ENCODE measurements at places on chromosomes 13 and 19.

GRCh38 chr19:56350416-56351045 lies 35.9 kb upstream of the ZSCAN5A start:
- peak; percentile 28 for DNase-seq

- no peak for DNase-seq
Observed at GRCh38 chr19:56217039-56217949, 15.2 kb downstream of the ZSCAN5C start.

GRCh38 chr19:11281356-11282049 lies 14.5 kb upstream of the TSPAN16 start:
- no peak for DNase-seq

DNA sequence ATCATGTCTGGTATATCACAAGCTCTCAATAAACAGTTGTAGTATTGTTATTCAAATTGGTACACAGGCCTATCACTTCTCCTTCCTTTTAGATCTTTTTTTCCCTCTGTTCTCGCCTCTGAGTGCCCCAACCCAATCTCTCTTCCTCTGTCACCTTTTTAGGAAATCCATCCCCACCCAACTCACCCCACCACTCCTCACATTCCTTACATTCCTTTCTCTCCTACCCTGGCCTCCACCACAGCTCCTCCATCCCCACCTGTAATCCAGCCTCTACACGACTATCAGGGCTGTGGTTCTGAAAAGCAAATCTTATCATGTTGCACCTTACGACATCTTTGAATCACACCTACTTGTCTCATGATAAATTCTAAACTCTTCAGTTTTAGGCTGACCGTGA lies 545.4 kb upstream of the GPC6 start:
- DNase-seq, result no peak

DNA sequence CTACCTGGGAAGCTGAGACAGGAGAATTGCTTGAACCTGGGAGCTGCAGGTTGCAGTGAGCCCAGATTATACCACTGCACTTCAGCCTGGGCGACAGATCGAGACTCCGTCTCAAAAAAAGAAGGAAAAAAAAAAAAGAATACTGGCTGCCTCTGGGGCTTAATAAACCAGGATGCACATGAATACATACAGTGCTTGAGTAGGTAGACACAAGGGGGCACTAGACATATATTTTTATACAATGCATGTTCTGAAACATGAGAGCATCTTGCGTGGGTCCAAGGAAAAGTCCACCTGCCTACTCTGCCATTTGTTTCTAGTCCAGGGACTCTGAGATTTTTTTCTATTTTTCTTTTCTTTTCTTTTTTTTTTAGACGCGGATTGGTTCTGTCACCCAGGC lies 31.2 kb downstream of the KEAP1 start:
- DNase-seq, result no peak

GRCh38 chr13:113539176-113539575 lies 45.4 kb upstream of the TFDP1 start:
- no peak for DNase-seq

DNA sequence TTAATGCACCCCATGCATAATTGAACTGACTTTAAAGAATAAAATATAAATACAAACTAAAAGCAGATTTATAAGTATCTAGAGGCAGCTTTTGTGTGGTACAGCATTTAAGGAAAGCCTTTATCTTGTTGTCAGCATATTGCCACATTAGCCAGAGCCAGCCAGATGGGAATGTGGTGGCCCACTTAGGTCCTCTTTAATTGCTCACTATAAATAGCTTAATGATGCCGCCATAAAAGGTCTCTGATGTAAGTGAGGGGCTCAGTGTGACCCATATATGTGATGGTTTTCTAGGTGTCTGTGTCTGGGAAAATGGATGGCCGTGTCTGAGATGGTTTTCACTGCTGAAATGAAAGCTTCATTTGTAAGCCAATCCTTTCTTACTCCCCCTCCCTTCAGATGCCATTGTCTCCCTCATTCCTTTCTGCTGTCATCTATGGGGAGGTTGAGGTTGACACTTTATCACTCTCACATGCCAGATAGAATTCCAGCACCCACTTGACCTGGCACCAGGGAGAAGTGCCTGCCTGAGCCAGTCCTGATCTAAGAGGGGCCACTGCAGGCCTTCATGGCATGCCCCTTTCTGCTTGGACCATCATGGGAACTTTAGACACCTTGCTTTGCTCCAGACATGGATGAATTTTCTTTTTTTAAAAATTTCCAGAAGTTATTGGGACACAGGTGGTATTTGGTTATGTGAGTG lies 135.3 kb downstream of the MTUS2 start:
- no peak for DNase-seq

GRCh38 chr13:34208336-34208735 lies 390.4 kb downstream of the RFC3 start:
- DNase-seq, result no peak

- no peak for DNase-seq
Observed at GRCh38 chr19:41936416-41936850, 8.2 kb upstream of the ERFL start.

DNA sequence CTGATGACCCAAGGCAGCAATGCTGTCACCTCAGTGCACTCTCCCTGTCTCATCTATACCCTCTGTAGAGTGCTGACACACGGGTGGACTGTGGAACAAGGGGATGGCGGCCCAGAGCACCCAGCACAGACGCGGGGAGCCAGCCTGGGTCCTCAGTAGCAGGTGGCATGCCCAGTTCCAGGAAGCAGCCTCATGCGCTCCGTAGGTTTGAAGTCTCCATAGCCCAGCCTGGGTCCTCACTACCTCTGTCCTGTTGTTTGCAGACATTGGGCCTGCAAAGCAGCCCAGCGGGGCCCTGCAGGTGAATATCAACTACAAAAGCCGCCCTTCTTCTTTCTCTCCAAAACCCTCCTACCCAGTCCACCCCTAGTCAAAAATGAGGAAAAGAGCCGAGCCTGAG lies 5.0 kb upstream of the SLC7A9 start:
- DNase-seq, result no peak

- no peak for DNase-seq
Observed at GRCh38 chr13:111480976-111481375, 160.5 kb downstream of the TEX29 start.

DNA sequence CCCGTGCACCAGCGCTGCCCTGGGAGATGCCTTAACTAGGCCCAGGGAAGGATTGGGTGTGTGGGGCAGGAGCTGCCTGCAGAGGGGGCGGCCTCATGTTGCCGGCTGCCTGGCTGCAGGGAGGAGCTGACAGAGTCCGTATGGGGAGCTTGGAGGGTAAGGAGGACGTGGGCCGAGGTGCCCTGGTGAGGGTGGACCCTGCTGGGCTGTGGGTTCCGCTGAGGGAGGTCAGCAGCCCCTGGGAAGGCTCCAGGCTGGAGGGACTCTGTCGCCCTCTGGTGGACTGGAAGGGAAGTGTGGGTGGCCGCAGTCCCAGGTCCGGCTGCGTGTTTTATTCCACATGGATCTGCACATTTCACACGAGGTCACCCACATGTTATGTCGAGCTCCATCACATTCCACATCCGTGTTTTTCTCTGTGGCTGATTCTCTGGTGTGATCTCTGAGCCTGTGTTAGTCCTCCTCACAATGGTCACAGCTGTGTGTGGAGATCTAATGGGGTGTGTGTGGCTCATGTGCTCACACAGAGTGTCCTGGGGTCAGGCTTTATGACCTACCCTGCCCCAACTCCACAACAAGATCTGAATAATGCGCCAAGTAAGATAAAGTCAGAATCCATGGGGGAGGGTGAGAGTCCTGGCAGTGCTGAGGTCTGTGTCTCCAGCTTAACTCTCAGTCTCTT lies 1.8 kb upstream of the CEACAM8 start:
- peak; percentile 10 for DNase-seq

GRCh38 chr13:30373727-30374126 lies 48.6 kb upstream of the UBE2L5 start:
- DNase-seq, result peak; percentile 19

DNA sequence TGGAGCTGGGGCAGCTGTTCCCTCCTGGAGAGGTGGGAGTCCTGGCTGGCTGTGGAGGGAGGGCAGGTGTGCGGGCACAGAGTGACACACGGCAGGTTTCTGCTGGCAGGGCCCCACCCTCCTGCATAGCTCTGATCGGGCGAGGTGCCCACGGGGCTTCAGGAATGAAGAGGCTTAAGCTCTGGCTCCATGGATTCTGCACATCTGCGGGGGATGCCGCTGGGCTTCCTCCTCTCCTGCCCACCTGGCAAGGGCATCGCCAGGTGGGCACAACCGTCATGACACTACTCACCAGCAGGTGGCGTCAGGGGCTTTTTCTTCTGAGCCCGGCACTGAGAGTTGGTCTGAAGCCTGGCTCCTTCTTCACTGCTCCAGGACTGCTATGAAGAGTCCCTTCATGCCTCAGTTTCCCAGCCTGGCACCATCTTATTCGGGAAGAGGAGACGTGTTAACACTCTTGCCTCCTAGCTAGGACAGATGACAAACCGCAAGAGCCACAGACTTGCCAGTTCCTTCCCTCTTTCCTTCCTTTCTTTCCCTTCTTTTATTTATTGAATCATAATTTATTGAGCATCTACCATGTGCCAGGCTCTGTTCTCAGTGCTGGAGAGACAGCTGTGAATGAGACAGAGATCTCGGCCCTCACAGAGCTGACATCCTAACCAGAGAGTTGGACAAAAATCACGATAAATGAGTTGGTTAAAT lies 15.2 kb upstream of the PAK4 start:
- peak; percentile 61 for DNase-seq

DNA sequence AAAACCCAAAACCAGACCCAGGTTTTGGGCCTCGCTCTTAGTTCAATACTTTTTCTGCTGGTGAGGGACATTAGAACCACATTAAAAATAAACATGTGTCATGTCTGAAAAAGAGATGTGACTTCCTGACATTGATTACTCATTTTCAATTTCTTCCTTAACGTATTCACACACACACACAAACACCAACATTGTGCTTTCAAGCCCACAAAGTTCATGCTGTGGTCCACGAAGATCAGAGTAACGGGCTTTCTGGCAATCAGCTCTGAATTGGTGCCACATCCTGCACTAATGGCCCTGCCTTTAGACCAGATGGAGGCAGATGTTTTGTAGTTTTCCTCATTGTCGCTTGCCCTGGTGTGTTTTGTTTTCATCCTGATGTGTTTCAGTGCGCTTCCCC lies 47.9 kb upstream of the POMP start:
- DNase-seq, result no peak

- DNase-seq, result no peak
Observed at GRCh38 chr13:38735665-38736440, 49.0 kb downstream of the FREM2 start.

GRCh38 chr13:94706843-94707399 lies 5.4 kb downstream of the SOX21 start:
- DNase-seq, result no peak

GRCh38 chr19:46461537-46461936 lies 9.8 kb downstream of the PNMA8A start:
- DNase-seq, result no peak

GRCh38 chr19:2491130-2491801 lies 15.3 kb downstream of the GADD45B start:
- no peak for DNase-seq

DNA sequence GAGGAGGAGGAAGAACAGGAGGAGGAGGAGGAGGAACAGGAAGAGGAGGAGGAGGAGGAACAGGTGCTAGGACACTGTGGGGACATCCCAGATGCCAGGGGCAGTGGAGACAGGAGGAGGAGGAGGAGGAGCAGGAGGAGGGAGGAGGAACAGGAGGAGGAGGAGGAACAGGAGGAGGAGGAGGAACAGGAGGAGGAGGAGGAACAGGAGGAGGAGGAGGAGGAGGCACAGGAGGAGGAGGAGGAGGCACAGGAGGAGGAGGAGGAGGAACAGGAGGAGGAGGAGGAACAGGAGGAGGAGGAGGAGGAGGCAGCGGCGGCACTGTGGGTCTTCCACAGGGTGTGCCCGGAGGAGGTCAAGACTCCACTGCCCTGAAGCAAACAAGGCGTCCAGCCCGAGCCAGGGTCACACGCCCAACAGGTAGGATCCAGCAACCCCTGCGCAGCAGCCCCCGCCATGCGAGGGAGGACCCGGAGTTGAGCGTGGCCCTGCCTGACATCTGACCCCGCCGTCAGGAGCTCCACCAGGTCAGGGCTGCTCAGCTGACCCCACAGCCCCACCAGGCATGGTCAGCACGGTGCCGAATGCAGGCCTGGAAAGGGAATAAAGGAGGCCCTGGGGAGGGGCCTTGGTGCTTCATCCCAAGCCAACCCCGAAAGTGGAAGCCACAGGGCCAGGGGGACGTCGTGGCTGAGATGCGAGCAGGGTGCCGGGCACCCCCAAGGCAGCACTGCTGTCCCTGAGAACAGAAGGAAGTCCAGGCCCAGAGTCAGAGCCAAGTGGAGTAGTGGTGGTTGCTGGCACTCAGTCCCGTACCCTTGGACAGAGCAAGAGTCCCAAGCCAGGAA lies 9.2 kb downstream of the SBNO2 start:
- DNase-seq, result no peak

DNA sequence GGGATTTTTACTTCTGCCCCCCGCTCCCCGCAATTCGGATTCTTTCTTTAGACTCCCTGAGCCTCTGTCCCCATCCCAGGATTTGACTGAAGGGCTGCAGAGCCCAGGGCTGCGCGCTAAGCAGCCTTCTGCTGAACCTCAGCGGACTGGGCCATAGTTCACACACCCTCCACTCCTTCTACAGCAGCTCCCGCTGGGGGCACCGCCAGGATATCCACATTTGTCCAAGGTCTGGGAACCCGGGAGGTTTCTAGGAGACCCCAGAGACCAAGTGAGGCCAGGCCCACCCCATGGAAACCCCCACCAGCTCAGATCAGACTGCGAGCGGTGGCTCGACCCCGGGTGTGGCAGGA lies 463.3 kb downstream of the ITGBL1 start:
- no peak for DNase-seq

Measured in stimulated activated CD4-positive, alpha-beta T cell treated with anti-CD3 and anti-CD28 coated beads, Interleukin-2, amount 100 ng/mL, for 4 hours (primary cell).